Neural crest cell (in vitro differentiated cells): ENCODE measurements at places on chromosomes 3 and 15.

GRCh38 chr15:52661909-52662308 lies 17.3 kb downstream of the ATOSA start:
- DNase-seq = no peak

DNA sequence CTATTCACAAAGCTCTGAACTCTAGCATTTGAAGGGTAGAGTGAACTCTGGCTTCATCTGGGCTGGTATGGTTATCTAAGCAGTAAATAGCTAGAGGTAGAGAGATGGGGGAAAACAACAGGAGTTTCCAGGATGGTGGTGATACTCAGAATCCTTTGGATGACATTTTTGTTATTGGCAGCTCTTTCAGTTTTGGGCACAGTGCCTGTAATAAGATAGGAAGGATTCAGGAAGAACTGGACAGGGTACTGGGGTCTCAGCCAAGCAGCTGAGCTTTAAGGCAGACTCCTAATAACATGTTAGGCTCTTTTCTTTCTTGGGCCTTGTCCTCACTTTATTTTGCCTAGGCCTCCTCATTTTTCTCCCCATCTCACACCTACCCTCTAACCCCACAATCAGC lies 338.5 kb downstream of the CADM2 start:
- no peak for DNase-seq

GRCh38 chr3:189500798-189501495 lies 130.2 kb upstream of the TP63 start:
- DNase-seq = no peak

DNA sequence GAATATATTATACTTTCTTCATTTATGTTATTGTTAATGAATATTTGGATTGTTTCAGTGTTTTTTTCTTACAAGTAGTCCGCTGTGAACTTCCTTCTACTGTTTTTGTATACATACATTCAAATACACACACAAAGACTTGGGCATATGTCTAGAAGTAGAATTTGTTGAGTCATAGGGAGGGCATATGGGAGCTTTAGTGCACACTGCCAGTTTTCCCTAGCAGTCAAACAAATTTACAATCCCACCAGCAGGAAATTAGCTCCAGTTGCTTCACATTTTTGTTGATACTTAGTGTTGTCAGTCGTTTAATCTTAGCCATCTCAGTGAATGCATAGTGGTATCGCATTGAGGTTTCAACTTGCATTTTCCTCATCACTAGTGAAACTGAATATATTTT lies 492.3 kb downstream of the DIPK2A start:
- DNase-seq = no peak

DNA sequence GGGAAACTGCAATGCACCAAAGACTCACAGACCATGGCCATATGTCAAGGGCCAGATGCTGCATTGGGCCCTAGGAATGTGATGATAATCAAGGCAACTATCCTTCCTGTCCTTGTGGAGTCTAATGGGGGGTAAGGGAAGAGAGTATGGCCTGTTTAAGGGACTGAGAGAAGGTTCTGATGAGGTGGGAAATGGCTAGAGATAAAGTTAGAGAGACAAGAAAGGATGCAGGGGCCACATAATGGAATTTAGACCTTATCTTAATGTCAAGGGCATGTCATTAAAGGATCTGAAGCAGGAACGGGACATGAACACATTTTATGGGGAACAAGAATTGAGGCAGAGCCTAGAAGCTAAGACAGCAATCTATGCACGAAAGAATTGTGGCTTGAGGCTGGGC lies 30.0 kb upstream of the ABHD17C start:
- DNase-seq = no peak

GRCh38 chr3:155497930-155498647 lies 204.6 kb upstream of the STRIT1 start:
- no peak for DNase-seq

GRCh38 chr3:74648107-74648506 lies 33.6 kb upstream of the CNTN3 start:
- DNase-seq = no peak

DNA sequence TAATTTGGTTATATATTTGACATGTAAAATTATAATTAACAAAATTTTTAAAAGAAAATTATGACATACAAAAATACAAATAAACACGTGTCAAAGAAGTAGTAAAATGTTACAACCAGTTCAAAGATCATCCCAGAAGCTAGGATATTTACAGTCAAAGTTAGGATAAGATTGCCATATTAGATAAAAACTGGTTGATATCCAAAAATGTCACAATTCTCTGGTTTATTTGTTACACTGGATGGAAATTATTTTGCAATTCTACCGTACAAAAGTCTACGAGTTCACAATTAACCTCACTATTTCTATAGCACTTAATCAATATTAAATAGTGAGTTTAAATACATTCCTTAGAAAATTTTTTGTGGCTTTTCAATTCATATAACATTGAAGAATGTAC lies 673.8 kb downstream of the GBE1 start:
- no peak for DNase-seq

DNA sequence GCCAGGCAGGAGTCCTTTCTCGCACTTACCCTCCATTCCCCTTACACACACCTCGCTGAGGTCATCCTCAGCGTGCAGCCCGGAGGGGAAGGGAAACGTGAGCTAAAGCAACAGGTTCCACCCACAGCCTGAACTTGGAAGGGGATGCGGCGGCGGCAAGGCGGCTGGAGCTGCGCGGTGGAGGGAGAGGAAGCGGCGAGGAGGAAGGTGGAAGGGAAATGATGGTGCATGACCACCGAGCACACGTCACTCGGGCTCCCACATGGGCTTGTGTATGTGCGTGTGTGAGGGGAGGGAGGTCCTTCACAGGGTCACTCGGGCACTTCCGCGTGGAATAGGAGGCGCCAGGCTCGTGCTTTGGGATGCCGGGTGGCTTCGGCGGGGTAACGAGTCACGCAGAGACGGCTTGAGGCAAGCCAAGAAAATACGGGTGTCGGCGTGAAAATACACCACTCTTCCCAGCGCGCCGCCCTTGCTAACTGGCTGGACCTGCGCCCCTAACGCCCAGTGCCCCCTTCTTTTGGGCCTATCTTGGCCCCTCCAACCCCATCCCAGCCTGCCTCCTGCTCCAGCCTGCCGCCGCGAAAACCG lies 225.5 kb upstream of the IL12A start:
- peak; percentile 28 for DNase-seq

GRCh38 chr3:69961706-69962439 lies 37.7 kb upstream of the SAMMSON start:
- DNase-seq = no peak

- DNase-seq = peak; percentile 49
Measured at GRCh38 chr3:194632809-194633348, 340 bp downstream of the TMEM44 start.

DNA sequence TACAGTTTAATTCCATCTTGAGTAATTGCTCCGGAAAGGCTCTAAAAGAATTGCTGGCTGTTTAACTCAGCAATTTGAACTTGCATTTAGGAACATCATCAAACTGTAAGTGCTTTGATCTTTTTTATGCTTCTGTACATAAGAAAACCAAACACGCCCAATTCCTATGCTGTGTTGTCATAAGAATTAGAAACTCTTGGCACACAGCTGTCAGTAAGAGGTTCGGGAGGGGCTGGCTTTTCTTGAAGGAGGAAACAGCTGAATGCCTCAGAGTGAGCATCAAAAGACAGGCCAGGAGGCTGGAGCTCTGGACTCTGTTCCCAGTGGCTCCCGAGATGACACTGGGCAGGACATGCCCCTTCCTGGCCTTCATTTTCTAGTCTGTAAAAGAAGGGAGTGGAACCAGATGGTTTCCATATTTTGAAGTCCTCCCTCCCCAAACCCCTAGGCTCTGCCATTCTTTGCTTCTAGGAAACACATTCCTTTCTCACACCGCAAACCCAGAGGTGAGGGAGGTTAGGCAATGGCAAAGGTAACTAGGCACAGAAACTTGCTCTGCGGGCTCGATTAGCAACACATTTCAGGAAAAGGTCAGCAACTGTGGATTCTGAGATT lies 73.7 kb upstream of the DLG1 start:
- no peak for DNase-seq

- DNase-seq = no peak
Measured at GRCh38 chr15:53753813-53754212, 5.7 kb downstream of the WDR72 start.

DNA sequence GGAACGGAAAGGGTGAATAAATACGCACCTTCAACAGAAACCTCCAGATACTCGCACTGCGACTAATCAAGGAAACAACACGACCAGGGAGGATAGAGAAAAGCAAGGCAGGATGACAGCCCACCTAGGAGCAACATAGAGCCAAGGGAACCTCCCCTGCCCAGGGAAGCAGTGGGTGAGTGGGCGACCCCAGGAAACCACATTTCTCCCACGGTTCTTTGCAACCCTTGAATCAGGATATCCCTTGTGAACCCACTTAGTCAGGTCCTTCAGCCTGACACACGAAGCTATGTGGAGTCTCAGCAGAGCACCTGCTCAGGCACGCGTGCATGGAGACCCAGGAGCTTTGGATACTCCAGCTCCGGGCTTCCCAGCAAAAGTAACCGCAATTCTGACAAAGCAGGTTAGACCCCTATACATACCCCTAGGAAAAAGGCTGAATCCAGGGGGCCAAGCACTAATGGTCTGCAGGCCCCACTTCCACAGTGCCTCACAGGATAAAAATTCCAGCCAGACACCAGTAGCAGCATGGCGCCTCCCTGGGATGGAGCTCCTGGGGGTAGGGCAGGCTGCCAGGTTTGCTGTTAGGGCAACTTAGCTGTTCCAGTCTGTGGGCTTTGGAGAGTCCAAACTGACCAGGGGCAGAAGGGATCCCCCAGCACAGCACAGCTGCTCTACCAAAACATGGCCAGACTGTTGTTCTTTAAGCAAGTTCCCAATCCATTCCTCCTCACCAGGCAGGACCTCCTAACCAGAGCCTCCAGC lies 38.4 kb upstream of the PXYLP1 start:
- DNase-seq = no peak

- no peak for DNase-seq
Measured at GRCh38 chr3:183909030-183909600, 24.4 kb upstream of the PARL start.

GRCh38 chr3:107524841-107525643 lies 2.3 kb downstream of the BBX start:
- DNase-seq = peak; percentile 31

DNA sequence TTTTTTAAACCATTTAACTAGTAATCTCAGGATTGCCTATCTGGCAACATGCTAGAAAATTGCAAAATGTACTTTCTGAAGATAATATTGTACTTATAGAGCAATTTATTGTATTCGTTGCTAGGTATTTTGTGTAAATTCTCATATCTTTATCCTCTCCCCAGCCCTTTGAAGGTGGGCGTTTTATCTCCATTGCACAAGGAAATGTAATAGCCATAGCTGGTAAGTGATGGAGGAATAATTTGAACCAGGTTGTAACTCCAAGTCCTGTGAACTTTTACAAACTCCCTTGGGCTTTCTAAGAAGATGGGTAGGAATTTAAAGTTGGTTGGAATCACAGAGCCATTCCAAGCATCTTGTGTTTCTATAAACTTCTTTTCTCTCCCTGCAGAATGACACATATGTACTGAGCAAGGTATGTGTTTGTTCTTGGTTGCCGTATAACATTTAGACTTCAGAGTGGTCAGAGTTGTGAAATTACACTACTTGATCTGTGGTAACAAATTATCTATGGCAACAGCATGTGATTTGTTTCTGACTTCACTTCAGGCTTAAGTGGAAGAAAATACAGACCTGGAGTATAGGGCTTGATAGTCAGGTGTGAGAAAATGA lies 170.9 kb downstream of the AKAP13 start:
- DNase-seq = no peak

DNA sequence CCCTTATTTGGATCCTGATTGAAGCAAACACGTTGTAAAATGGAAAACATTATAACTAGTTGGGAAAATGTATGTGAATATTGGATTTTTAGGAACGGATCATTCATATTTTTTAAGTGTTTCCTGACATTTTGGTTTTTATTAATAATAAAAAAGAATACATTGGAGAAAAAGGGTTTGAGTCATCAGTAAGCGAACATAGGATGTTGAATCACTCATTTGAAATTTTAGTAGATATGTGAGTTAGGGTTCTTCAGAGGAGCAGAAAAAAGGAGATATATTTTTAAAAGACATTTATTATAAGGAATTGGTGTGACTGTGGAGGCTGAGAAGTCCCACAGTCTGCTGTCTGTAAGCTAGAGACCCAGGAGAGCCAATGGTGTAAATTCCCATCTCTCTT lies 258.5 kb downstream of the PTPRG start:
- no peak for DNase-seq

GRCh38 chr15:37034835-37035748 lies 65.3 kb downstream of the MEIS2 start:
- no peak for DNase-seq

DNA sequence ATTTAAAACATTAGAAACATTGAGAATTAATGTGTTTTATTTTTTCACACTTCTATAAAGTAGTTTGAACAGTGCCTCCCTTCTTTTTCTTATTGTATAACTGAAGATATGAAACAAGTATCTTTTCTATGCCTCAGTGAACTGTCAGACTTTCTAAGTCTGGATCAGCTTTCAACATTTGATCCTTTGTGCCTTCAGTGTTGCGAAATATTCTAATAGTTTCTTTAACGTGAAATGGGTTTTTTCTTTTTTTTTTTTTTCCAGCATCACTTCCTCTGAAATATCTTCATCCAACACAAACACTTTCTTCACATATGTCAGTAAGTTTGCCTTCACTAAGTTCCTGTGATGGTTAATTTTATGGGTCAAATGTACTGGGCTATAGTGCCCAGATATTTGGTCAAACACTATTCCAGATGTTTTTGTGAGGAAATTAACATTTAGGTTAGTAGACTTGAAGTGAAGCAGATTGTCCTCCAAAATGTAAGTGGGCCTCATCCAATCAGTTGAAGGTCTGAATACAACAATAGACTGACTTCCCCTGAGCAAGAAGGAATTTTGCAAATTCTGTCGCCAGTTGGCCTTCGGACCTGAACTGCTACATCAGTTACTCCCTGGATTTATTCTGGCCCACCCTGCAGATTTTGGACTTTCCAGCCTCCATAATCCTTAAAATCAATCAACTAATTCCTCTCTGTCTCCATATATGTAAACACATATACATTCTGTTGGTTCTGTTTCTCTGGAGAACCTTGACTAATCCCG lies 6.4 kb upstream of the CPOX start:
- DNase-seq = no peak

DNA sequence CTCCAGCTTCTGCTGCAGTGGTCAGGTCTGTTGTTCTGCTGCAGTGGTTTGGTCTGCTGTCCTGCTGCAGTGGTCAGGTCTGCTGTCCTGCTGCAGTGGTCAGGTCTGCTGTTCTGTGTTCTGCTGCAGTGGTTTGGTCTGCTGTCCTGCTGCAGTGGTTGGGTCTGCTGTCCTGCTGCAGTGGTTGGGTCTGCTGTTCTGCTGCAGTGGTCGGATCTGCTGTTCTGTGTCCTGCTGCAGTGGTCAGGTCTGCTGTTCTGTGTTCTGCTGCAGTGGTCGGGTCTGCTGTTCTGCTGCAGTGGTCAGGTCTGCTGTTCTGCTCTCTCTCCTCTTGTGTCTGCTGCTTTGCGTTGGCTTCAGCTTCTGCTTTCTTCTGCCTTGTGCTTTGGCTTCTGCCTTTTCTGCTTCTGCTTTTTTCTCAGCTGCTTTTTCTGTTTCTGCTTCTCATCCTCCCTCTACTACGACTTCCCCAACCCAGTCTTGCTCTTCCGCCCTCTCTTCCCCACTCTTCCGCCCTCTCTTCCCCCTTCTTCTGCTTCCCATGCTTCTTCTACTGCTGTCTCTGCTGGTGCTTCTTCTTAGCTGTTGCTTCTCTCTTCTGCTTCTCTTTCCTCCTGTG lies 50.7 kb downstream of the FAM43A start:
- DNase-seq = no peak
